ENCODE measurements at places on chromosomes 5 and 9.

DNA sequence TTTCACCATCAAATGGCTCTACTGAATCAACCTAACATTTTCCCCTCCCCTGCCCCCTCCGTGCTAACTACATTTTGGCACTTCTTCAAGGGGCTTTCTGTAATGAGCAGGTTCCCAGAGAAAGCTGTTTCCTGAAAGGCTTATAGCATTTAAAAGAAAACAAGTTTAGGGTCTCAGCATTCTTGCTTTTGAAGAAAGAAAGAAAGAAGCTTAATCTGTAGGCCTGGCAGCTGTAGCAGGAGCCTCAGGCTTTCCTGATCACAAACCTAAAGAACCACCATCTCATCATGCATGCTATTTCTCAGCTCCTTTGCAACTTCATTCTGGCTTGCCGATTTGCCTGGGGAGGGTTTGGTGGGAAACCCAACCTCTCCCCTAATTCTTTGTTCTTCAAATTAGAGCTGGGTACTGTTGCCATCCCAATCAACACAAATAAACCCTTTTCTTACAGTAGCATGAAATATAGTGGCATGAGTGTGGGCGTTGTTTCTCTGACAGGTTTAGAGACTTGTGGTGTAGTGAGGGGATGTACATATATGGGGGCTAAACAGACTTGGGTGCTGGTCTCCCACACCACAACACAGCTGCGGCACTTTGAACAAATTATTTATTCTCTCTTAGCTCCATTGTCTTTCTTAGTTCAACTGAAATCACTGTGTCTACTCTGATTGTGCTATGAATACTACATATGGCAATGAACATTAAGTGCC lies 160.5 kb upstream of the TNC start:
- no peak for DNase-seq

GRCh38 chr5:95599252-95599651 lies 20.6 kb upstream of the GPR150 start:
- DNase-seq, result no peak

GRCh38 chr5:180606215-180606785 lies 15.0 kb upstream of the SCGB3A1 start:
- no peak for DNase-seq

GRCh38 chr5:146640285-146640896 lies 124.4 kb upstream of the GPR151 start:
- no peak for DNase-seq

DNA sequence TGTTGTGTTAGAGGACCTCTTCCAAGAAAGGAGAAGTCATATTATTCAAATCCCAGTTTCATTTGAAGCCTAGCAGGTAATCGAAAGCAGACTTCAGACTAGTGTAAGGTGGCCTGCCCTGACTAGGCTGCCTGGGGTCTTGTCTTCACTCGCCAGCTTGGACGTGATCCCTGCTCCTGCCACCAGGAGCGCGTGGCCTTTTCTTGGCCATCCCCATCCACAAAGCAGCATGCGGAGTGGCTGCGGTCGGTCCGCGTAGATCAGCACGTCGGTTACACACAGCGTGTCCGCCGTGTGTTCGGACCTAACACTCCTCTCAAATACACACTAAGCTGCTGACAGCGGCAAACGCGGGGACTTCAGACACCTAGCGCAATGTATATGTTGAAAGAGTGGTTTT lies 37.3 kb downstream of the CFAP77 start:
- no peak for DNase-seq

DNA sequence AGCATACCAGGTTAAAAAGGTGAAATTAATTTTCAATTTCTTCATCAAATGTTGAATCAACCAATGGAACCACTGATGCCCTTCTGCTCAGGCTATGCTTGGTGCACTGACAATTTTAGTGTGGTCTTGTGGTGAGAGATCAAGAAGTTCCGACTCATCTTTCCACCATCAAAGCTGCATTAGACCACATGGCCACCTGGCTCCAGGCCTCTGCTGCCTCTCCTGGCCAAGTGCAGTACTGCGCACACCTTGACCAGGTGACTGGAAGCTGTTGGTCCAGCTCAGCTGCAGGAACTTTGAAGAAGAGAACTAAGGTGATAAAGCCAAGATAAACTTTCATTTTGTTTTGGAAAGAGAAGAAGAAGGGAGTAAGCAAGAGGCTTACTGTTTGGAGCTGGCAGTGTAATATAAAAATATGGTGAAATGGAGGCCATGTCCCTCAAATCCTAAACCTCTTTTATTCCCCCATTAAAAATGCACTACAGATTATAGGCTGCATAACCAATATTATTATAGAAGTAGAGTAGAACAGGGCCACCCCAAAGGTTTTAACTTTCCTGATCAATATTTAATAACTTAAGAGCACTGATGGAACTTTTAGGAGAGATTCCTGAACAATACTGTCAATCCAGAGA lies 315.5 kb upstream of the C9orf72 start:
- DNase-seq, result no peak

- DNase-seq, result no peak
Observed at GRCh38 chr9:101027733-101028345, 688 bp upstream of the PLPPR1 start.

DNA sequence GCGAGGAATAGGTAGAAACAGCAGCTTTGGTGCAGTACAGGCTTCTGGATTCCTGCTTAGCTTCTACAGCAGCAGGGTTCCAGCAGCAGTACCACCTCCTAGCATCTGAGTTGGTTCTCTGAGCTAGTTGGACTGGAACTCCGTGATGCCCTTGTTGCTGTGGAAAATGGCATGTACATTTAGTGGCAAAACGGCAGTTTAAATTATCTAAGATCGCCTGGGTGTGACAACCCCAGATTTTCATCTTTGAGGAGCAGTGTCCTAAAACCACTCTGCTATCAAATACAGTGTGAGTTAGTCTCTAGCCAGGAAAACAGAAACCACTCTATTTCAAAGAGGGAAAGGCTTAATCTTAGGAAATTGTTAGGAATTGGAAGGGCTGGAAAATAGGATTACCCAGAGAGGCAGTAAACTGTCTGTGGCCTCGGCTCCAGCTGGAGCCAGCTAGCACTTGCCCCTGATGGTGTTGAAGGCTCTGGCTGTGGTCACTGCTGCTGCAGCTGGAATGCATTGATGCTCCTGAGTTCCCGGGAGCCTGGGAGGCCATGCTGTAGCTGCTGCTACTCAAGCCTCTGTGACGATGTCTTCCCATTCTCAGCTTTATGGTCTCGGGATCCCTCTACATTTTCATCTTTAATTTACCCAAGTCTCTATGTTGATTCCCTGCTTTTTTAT lies 29.4 kb downstream of the RAD23B start:
- no peak for DNase-seq

- DNase-seq, result peak; percentile 48
Observed at GRCh38 chr9:136172412-136173079, 32.4 kb downstream of the LHX3 start.

- DNase-seq, result no peak
Observed at GRCh38 chr5:116486588-116486987, 88.0 kb downstream of the SEMA6A start.

GRCh38 chr9:128979111-128979510 lies 31.6 kb downstream of the NUP188 start:
- DNase-seq, result no peak

DNA sequence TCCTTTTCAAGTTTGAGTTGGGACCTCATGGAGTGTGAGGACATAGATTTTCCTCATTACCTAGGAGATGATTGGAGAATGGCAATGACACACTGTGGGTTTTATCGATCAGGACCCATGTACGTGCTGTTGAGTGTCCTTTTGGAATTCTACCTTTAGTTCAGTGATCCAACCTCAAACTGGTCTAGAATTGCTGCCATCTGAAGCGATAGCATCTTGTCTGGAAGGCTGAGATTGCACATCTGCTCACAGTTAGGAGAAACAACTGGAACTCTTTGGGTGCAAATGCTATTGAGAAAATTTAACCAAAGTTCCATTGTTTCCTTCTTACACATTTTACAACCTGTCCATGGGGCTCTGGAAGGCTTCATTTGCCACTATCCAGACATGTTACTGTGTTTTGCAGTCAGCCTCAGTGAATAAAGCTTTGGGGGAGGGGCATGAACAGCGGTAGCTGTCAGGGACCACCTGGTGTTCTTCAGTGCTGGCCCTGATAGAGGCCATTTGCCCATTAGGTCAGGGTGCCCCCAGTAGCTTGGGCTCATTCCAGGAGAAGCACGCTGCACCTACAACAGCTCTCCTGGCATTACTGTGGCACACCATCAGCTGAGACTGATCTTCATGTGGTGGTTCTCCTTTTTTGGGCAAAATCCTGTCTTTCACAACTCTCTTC lies 123.1 kb downstream of the PDE8B start:
- no peak for DNase-seq

DNA sequence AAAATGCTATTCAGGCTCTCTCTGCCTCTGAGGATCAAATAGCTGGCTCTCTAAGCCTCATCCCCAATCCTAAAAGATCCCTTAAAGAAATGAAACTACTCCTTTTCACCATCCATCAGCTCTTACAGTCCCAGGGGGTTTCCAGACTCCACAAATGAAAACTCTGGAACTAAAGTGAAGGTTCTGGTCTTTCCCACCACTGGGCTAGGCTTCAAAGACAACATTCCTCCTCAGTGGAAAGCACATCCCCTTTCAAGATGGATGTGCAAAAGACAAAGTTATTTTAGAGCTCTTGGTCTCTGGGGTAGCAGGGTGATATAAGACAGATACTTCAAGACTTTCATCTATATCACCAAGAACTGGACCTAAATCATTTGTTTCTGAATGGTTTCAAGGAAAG lies 106.9 kb downstream of the DCP2 start:
- no peak for DNase-seq

DNA sequence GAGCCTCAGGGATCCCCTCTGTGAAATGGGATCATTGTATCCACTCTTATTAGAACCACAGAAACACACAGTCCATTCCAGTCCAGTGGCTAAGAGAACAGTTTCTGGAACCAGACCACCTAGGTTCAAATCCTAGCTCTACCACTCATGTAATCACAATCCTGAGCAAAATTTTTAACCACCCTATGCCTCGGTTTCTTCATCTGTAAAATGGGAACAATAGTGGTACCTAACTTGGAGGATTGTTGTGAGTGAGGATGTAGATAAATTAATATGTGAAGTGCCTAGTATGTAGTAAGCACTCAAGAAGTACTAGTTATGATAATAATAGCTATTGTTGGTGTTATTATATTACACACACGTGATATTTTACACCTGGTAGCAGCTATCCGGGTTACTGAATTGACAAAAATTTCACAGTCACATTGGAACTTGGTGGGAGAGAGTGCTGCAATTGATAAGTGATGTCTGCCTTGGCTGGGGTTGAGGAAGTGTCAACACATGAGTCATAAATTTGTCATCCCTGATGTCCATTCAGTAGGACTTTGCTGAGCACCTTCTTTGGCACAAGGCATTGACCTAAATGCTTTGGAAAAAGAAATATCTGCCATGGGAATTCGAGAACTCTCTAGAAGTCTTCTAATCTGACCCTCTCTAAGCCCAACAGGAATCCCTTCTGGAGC lies 68.4 kb downstream of the COL27A1 start:
- peak; percentile 3 for DNase-seq

DNA sequence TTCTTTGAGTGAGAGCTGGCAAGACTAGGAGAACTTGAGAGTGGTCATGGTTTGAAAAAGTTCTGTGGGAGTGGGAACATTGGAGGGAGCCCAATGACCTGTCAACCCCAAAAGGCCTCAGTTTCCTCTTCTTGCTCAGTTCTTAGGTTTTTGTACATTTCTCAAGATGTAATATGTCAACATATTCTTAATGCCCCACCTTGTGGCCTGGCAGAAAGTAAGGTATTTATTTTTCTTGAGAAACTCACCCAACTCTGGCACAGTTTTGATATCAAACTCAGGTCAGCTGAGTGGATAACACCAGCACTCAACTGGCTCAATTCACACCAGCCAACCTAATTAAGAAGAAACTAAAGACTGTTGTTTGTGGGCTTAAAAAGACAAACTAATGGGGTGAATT lies 123.0 kb upstream of the SLC27A6 start:
- no peak for DNase-seq

GRCh38 chr5:158324236-158324635 lies 465.3 kb upstream of the CLINT1 start:
- peak; percentile 2 for DNase-seq

GRCh38 chr5:9186069-9186468 lies 359.8 kb downstream of the SEMA5A start:
- no peak for DNase-seq

GRCh38 chr9:112366591-112366990 lies 13.3 kb upstream of the HSDL2 start:
- no peak for DNase-seq

- DNase-seq, result no peak
Observed at GRCh38 chr9:80948876-80949275, 740.5 kb downstream of the TLE1 start.

DNA sequence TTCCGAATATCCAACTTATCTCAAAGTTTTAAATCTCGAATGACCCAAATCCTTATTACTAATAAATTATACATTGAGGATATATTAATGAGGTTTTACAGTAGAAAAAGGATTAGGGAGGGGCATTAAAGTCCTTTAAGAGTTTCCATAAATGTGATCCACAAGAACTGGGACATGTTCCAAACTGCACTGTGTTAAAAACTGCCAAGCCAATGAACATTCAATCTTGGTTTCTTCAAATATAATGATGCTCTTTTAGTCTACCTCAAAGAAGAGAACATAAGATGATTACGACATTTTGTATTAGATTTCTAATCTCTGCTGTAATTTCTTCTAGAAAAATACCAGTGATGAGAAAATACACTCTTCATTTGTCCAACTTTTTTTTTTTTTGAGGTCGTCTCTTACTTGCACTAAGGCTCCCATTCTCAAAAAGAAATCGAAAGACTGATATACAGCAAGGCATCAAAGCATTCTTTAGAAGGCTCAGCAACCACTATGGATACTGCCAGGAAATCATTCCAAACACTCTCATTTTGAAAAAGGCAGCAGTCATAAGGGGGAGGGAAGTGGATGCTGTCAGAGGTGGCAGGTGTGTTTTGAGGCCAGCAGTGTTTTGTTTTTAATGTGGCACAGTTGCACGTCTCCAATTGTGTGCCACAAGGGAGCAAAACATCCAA lies 1.7 kb downstream of the PTAR1 start:
- peak; percentile 16 for DNase-seq

- no peak for DNase-seq
Observed at GRCh38 chr9:92656537-92656925, 13.4 kb downstream of the IPPK start.

- DNase-seq, result no peak
Observed at GRCh38 chr9:36876056-36876455, 158.0 kb downstream of the PAX5 start.

- DNase-seq, result no peak
Observed at GRCh38 chr5:83608122-83608521, 112.5 kb downstream of the HAPLN1 start.

DNA sequence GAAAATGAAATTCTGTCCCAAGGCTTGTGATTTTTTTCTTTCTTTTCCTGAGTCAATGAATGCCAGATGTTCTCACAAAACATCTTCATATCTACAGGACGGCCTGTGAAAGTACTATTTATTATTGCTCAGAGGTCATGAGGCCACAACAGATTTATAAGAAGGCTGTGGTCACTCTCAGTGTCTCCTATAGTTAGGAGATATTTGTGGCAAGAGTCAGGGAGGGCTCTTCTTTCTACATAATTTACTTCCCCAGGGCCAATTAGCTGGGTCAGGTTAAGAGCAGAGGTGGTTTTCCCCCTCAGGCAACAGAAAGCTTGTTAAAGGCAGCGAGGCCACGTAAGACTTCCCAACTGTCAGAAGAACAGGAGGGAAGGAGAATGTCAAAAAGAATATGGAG lies 248.7 kb downstream of the SLIT3 start:
- no peak for DNase-seq

Measured in DMS153 (cell line).